Stimulated activated naive CD8-positive, alpha-beta T cell treated with anti-CD3 and anti-CD28 coated beads, Interleukin-15, Interleukin-2, amounts not matched to agents 100 U/mL and 50 U/mL, for 24 hours (primary cell): ENCODE measurements at places on chromosomes 5 and 9.
A peak's percentile ranks its signal among the peaks of the same experiment; 100 is the strongest.

GRCh38 chr5:777756-778161 lies 6.8 kb downstream of the ZDHHC11B start:
- no peak for DNase-seq

- DNase-seq, result no peak
Observed at GRCh38 chr5:40378396-40379177, 301.1 kb upstream of the PTGER4 start.

DNA sequence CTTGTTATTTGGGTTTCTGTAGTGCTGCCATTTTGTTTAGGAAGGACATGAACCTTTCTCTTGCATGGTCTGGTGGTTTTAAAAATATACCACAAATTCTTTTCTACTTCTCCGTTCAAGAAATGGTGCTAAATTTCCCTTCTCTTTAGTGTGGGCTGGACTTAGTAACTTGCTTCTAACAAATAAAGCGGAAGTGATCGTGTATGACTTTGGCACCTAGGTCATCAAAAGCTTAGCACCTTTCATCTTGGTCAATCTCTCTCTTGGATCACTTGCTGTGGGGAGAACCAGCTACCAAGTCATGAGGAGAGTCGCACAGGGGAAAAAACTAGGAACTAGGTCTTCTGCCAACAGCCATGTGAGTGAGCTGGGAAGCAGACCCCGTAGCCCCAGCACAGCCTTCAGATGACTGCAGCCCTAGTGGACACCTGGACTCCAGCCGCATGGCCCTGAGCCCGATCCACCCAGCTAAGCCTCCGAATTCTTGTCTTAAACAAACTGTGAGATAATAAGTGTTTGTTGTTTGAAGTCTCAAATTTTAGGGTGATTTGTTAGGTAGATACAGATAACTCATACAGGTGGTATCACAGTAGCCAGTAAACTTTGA lies 87.7 kb upstream of the CKMT2 start:
- no peak for DNase-seq

DNA sequence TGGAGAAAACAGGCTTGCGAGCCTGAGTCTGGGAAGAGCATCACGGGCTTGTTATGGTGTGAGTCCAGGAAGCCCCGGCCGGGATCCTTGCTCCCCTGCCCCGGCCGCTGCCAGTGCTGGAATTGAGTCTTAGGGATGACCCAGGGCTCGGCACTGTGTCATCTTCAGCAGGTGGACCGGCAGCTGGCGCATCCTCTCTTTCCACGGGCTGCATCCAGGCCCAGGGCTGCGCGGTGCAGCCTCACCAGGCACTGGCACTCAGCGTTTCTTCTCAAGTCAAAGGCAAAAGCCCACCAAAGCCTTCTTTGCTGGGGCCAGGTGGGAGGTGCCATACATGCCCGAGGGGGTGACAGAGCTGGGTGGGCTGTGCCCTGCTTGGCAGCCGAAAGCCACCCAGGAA lies 46.6 kb downstream of the COL5A1 start:
- DNase-seq, result no peak

GRCh38 chr5:32711362-32711680 lies 200 bp downstream of the NPR3 start:
- no peak for DNase-seq

DNA sequence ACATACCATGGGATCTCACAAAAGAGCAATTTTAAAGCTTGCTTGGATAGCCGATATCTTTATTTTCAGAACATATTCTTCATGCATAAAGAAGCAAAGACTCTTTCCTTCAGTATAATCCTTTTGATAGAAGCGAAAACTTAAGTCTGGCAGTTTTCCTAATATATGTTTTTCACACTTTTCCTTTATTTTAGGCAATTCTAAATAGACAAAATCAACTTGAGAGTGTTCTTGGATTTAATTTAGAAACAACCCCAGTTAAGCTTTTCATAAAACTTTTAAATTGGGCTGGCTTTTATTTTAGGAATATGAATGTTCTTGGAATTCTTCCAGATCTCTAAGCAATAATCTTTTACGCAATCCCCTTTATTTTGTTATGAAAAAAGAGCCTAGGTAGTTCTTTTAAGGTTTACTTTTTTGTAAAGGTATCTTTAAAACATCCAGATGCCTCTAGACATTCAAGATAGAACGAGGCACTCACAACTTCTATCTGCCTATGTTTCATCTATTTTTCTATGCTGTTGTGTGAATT lies 51.5 kb upstream of the HSPB3 start:
- DNase-seq, result no peak

GRCh38 chr5:178535299-178536175 lies 54.7 kb downstream of the COL23A1 start:
- DNase-seq, result no peak

GRCh38 chr9:113427629-113428028 lies 17.1 kb downstream of the C9orf43 start:
- DNase-seq, result no peak

GRCh38 chr5:73282383-73282782 lies 109.4 kb downstream of the TMEM174 start:
- DNase-seq, result no peak

GRCh38 chr5:152274224-152274623 lies 130.9 kb downstream of the NMUR2 start:
- DNase-seq, result no peak

- no peak for DNase-seq
Observed at GRCh38 chr9:76989501-76989900, 30.0 kb upstream of the FOXB2 start.

DNA sequence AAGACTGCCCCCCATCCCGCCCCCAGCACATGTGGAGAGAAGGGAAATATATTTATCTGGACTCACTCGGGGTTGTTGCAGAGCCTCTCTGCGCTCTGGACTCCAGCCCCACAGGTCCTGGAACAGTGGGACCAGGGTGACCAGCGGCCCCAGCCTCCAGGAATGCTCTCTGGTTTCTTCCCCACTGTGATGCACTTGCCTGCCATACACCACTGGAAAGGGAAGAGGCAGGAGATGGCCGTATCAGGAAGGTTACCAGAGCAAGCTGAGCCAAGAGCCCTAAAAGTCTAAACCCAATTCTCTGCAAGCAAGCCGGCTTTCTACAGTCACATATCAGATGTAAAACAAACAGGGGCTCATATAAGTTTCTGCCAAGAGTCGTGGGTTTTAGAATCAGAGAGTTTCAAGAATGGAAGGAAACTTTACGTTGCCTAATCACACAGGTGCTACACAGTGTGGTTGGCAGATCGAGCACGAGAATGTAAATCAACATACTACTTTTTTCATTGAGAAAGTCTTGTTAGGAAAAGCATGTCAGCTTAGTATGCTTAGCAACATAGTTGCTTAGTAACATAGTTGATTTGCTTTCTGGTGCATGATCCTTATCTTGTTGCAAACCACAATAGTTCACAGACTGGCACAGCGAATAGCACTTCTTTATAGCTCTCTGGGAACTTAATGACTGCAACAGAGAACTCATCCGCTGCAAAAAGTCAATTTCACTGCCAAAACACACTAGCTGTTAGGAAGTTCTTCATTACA lies 201.2 kb downstream of the TARS1 start:
- DNase-seq, result no peak

- DNase-seq, result peak; percentile 67
Observed at GRCh38 chr5:73792687-73793320, 166.8 kb downstream of the ARHGEF28 start.

DNA sequence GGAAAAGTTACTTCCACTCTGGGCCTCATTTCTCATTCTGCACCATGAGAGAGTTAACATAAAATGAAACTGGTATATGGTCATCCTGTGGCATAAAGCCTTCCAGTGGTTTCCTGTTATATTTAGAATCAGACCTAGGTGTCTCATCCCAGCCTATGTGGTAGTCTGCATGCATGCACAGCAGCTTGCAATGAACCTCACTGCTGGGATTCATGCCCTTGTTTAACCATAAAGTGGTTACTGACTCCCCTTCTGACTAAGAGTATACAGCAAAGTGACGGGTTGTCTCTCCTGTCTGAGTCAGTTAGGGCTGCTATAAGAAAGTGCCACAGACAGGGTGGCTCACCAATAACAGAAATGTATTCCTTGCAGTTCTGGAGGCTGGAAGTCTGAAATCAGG lies 14.7 kb upstream of the TDRD7 start:
- peak; percentile 42 for DNase-seq

- DNase-seq, result no peak
Observed at GRCh38 chr5:17090839-17091238, 126.6 kb upstream of the BASP1 start.

DNA sequence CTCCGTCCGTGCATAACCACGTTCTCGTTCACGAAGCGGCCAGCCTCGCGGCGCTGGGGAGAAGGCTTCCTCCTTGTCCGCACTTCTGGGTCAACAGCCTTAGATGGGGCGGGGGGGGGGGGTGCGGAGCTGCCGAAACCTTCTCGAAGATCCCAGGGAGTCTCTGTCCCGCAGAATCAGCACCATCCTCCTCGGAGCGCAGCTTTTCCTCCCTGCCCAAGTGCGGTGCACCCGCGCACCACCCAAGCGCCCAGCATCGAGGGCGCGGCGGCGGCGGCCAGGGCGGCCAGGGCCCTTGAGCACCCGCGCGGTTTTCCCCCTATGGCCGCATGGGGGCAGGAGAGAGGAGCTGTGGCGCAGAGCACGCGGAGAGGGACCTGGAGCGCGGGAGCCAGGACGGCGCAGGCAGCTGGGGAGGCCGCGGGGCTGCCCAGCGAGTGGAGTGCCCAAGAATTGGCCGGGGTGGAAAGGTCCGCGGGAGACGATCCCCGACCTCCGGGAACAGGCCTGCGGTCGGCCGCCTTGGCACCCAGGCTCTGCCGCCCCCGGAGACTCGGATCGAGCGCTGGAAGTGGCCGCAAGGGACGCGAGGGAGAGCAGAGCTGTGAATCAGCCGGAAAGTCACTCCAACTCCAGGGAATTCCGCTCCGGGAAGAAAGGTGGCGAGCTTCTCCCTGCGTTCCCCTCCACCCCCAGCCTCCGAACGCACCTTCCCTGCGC lies 43.1 kb downstream of the TMEM174 start:
- peak; percentile 78 for DNase-seq

DNA sequence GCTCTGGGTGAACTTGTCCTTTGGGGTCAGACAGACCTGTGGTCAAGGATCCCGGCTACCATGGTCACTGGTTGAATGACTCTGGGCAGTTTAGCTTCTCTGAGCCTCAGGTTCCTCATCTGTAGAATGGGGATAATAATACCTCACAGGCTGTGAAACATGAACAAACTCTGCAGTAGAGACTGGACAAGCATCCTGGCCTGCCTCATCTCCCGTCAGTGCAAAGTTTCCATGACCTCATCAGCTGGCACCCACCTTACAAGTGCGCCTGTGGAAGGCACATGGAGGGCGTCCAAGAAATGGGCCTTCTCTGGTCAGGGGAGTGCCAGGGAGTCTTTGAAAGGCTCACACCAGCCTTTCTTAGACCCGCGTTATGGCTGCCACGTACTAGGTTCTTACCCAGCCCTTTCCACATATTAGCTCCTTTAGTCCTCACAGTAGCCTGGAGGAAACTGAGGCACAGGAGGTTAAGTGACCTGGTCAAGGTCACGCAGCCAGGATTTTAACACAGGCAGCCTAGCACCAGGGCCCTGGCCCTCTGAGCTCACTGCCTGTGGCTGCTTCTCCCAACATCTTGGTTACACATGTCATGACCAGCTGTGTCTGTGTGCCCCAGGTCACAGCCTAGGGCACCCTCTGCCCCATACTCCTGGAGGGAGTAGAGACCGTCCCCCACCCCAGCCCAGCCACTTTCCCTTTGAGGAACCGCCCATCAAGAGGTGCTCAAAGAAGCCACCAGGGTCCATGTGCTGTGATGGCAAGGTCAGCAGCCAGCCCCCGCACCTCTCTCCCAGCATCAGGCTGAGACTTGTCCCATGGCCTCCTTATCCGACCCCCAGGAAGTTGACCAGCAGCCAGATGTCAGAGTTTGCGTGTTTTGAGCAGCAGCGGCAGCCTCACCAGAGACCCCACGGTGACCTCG lies 39.4 kb upstream of the RPL26L1 start:
- no peak for DNase-seq

DNA sequence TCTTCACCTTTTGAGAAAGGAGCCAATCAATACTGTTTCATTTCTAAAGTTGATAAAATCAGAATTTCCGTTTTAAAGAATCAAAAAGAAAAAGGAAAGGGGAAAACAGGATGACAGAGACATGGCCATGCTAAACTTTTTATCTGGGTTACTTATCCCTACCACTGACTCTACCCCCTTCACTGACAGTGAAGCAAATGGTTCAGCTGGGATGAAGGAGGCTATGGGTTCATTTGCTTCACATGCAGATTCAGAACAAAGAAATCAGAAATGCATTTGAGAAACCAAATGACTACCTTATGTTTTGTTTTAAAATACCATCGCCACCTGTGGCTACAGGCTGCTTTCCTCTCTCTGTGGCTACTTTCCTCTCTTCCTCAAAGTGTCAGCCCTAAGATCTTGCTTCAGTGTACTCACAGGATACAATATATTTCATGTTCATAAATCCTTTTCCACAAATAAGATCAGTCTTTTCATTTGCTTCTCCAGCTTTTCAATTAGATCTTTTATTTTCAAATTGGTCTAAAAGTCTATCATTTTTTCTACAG lies 53.3 kb downstream of the LPAR1 start:
- no peak for DNase-seq

DNA sequence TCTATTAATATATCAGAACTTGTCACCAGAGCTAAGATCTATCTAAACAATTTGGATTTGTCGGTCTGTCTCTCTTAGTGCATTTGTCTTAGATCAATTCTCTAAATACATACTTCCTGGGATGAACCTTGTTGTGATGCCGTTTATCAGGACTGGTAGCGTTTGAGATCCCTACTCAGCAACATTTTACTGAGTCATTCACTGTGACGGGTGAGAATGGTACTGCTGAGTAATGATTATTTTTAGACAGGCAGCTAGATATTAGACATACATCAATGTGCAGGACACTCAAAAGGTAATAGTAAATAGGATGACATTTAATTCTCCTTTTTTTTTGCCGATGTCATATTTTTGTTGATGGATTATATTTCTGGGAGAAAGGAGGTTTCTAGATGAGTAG lies 209.0 kb downstream of the CSNK1G3 start:
- no peak for DNase-seq

GRCh38 chr9:97567182-97567893 lies 65.8 kb downstream of the TSTD2 start:
- DNase-seq, result no peak

GRCh38 chr9:78261403-78262001 lies 25.6 kb downstream of the CEP78 start:
- no peak for DNase-seq

DNA sequence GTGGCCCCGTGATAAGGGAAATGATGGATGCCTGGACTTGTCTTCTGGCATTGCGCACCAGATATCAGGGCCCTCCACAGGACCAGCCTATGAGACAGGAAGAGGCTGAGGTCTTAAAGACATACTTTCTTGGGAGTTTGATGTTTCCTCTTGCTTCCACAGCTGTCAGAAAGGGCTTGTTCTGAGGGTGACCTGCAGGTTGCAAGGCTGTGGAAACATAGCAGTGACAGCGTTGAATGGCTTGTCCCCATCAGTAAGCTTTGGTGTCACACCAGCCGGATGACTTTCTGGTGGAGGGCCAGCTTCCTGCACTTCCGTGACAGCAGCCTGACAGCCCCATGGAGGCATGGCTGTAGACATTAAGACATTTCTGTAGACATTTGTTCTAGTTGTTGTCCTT lies 143.2 kb downstream of the C9orf152 start:
- no peak for DNase-seq

DNA sequence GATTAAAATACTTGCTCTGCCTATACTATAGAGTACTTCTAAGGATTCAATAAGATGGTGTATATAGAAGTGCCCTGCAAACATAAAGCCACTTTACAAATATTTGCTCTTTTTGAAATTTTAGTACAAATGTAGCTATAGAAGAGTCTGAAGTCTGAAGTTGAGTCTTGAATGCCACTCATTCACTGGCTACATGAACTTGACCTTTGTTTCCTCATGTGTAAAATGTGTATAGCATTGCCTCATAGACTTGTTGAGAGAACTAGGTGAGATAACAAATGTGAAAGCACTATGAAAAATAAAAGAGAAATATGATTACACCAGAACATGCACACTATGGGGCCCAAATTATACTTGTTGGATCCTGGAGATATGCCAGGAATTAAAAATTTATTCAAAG lies 244.7 kb downstream of the SEC61B start:
- no peak for DNase-seq
